ENCODE measurements at places on chromosomes 13 and 19.

DNA sequence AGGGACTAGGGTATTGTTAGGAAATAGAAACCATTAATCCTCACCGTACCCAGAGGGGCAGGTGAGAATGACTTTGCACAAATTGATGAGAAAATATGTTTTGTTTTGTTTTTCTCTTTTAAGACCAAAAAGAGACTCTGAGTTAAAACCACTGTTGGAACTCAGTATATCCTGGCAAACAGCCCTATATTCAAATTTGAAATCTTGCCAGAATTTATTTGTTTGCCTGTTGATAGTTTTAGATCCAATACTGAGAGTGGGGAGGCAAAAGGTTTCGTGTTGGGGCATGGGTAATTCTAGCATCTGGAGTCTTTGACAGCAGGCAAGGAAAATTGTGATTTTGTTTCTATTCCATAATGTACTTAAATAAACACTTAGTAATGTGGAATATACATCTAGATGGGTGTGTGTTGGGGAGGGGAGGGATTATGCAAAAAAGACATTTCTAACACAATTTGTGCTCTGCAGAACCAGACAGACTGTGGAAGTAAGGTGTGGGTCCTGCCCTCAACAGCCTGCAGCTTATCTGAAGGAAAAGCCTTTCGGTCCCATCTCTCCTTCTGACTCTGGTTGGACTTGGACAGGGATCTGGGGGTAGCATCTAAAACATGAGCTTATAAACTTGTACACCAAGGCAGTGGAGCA lies 190.7 kb downstream of the OXGR1 start:
- no peak for DNase-seq

GRCh38 chr19:34475026-34475974 lies 6.3 kb upstream of the WTIP start:
- peak; percentile 87 for DNase-seq

- DNase-seq = no peak
Observed at GRCh38 chr13:100600915-100601314, 12.3 kb upstream of the GGACT start.

DNA sequence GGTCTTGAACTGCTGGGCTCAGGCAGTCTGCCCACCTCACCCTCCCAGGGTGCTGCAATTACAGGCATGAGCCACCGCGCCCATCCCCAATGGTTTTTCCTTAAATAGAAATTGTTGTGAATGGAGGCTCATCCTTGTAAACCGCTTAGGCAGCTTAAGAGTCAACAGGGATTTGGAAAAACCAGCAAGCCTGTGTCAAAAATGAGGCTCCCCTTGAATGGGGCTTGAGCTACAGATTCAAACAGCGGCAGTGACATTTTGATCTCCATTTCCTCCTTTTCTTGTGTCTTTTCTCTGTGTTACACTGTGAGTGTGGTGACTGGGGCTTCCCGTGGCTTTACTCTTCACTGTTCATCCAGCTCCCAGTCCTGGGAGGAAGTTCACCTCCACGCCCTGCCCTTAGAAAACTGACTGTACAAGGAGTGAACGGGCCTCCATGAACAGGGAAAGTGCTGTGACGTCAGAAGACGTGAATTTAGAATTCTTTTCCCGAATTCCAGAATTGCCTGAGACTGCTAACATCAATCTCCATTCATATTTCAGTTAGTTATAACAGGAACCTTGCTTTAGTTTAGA lies 15.3 kb upstream of the RAB8A start:
- DNase-seq = no peak

DNA sequence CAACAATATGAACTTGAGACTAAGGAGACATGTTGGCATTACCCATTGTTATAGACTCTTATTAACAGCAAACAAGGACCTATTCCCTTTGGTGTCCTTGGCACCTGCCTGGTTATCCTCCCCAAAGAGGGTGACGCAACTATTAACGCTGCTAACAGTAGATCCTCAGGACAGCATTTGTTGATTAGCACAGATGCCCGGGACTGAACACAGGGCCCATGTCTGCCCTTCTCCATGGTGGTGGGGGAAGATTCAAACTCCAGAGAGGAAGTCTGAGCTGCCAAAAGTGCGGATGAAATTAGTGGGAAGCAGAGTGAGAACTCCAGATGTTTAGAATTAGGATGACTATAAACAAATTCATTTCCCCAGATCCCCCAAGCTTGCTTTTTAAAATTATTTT lies 101.2 kb upstream of the RAP2A start:
- peak; percentile 55 for DNase-seq

DNA sequence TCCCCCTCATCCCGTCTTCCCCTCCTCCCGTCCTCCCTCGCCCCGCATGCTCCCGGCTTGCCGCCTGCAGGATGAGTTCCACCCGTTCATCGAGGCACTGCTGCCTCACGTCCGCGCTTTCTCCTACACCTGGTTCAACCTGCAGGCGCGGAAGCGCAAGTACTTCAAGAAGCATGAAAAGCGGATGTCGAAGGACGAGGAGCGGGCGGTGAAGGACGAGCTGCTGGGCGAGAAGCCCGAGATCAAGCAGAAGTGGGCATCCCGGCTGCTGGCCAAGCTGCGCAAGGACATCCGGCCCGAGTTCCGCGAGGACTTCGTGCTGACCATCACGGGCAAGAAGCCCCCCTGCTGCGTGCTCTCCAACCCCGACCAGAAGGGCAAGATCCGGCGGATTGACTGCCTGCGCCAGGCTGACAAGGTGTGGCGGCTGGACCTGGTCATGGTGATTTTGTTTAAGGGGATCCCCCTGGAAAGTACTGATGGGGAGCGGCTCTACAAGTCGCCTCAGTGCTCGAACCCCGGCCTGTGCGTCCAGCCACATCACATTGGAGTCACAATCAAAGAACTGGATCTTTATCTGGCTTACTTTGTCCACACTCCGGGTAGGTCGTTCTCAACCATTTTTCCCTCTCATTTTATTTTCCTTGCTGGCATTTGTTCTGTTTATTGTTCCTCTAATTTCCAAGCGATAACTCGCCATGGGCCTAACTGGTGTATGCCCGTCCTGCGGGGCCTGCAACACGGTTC lies 29.8 kb downstream of the NFIX start:
- DNase-seq = peak; percentile 34

- DNase-seq = no peak
Observed at GRCh38 chr13:70189981-70190380, 81.7 kb upstream of the KLHL1 start.

- peak; percentile 38 for DNase-seq
Observed at GRCh38 chr19:18764591-18765051, 26.5 kb downstream of the COMP start.

- DNase-seq = peak; percentile 55
Observed at GRCh38 chr13:52001120-52001731, 10.0 kb downstream of the ATP7B start.

DNA sequence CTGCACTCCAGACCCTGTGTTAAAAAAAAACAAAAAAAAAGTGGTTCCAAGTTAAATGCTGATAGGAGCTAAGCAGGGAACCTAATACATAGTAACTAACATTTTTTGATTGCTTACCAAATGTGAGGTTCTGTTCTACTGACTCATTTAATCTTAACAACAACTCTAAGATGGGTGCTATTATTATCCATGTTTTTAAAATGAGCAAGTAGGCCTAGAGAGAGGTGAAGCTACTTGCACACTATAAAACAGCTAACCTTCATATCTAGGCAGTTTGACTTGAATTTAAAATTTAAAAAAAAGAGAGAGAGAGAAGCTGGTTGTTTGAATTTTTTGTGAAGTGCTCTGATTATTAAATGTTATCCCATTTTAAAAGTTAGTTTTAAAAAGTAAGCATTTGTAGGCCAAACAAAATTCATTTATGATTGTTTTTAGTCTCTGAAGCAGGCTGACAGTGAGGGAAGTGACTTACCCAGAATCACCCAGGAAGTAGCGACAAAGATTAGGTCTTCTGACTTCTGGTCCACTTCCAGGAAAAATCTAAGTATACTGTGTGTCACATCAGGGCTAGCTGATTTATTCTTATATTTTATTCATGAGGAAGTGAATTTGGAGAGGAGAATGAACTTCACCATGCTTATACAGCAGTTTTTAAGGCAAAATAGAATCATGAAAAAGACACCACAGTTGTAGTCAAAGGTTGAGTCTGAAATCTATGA lies 2.4 kb downstream of the SIGLECL1 start:
- DNase-seq = no peak

Data from AG10803 (cell line).